ENCODE measurements at places on chromosomes 1 and 21.

- no peak for DNase-seq
Observed at GRCh38 chr1:43976045-43976444, 1.3 kb downstream of the ATP6V0B start.

DNA sequence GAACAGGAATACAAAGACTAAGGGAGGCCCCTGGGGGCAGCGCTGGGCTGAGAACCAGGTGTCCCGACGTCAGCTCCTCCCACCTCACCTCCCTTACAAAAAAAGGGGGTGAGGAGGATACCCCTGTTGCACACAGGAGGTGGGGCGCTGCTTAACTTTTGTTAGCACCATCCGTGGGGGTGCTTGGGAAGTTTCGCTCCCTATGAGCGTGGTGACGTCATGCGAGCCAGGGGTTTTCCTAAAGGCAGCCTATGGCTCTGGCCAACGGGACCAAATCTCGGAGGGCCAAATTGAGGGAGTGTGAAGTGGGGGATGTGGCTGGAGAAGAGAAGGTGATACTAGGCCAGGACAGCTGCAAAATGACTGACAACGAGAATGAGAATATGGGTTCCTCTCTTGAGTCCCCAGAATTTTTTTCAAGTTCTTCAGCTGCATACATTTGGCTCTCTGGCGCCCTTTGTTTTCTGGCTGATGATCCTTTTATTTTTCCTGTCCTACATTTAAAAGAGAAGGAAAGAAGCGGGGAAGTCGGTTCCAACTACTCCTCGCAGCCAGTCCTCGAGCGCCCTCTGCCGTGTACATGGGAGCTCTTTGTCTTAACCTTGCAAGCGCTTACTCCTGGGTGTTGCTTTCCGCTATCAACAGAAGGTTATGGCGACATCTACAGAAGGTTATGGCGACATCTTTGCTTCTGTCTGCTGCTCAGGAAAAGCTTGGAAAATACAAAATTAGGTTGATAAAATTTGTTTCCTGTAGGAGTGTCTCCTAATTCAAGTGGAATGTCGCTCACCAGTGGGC lies 48.0 kb upstream of the ZC3H11B start:
- peak; percentile 89 for DNase-seq

DNA sequence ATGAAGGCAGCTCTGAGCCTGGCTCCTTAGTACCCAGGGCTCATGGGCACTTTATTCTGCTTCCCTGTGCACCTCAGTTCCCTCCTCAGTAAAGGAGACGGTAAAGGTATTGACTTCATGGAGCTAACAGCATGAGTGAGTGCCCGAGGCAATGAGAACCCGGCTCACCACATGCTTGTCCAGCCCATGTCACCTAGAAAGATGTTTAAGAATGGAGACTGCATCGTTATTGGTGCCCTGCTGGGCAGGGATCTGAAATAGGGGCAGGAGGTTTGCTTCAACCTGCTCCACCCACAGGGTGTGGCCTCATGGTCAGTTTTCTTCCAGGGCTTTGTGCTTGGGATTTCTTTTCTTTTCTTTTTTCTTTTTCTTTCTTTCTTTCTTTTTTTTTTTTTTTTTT lies 7.0 kb upstream of the KCNE1 start:
- no peak for DNase-seq

GRCh38 chr1:73626326-73626725 lies 571.6 kb downstream of the LRRIQ3 start:
- no peak for DNase-seq

DNA sequence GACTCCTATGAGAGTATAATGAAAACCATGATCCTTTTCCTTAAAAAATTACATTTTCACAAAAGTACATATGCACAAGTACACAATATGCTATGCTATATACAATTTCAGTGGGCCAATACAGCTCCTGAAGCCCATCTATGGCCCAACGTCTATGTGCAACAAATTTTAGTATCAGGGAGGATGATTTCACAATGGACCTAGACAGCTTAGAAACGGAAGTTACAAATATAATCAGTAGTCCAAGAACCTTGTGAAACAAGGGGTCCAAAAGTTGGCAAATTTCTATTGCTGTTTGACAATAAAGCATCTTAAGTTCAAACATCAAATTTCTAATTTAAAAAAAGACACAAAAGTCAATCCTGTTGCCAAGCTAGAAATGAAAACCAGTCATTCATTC lies 87.0 kb downstream of the DPYD start:
- no peak for DNase-seq

DNA sequence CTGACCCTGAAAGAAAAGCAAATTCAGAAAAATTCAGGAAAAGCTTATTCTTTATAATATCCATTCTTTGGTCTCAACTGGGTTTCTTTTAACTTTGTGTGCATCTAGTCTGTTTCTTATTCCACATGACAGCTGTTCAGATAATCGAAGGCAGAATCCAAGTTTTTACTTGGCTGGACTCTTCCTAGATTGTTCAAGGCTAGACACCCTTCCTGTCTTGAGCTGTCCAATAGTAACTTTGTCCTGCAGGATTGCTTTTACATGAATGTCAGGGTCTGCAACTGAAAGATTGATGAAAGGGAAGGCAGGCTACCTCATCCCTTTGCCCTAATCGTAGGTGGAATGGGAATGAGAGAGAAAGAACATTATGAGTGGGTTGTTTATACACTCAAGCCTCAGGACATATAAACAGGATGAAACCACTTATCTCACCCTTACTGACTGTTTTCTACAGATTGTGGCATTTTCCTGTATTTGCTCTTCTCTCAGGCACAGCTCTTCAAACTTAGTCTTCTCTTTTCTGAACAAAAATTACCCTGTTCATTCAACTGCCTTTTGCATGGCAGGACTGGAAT lies 76.9 kb downstream of the LEPR start:
- DNase-seq = no peak

DNA sequence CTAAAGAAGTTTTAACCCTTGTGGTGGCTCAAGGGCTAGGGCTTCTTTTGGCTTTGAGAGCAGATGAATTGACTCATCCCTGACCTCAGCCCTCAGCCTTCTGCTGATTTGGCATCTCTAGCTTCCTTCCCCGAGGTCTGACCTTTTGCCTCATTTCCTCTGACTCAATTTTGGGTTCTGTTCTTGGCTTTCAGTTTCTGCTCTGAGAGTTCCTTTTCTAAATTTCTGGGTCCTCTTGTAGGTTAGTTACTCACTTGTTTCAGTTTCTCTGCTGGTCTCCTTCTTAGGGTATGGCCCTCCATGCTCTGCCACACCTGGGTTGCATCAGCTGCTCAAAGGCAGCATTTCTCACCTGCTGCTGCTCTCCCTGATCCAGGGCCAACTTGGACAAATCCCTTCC lies 19.4 kb downstream of the PDE4B start:
- peak; percentile 82 for DNase-seq

DNA sequence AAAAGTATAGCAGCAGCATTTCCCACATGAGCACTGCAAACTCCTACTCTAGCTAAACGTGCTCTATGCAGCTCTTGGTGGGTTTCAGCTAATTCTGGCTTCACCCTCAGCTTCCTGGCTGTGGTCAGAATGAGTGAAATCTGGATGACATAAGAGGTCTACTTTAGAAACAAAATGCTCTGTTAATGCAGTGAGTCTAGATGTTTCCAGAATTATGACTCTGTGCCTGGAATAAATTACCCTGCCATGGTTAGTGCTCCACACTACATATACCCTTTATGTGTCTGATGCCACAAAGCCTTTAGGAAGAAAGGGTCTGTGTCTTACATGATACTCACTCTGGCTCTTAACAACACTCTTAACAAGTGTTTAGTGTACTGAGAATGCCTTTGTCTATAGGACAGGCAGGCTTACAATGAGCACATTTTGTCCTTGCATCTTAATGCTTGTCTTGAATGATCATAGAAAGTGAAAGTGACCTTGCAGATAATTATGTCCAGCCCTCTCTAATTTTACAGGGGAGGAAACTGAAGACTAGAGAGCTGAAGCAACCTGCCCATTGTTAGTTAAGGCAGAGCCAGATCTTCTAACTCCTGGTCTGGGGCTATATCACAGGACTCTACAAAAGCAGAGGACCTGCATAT lies 9.2 kb downstream of the S100A10 start:
- DNase-seq = peak; percentile 66

DNA sequence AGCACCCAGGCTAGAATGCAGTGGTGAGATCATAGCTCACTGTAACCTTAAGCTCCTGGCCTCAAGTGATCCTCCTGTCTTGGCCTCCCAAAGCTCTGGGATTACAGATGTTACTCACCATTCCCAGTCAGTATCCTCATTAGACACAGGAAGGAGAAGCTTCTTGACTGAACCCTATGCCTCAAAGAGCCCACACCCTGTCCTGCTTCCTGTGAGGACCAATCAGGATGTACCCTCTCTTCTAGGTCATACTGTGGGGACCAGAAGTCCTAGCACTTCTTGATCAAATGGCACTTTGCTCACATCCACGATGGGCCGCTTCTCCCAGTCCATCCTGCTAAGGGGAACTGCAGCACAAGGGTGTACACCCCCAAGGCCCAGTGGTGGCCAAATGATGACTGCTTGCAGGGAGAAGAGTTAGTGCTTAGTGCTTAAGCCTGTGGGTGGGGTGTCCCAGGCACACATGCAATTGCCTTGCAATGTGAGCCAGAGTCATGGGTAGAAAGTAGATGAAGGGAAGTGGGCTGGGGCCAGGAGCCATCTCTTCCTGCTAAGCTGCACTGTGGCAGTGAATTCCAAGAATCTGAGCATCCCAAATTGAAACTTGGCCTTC lies 9.8 kb downstream of the CD34 start:
- no peak for DNase-seq

All from fibroblast of skin of right quadriceps (primary cell).